Kidney glomerular epithelial cell (primary cell): ENCODE measurements at places on chromosomes 5 and 9.
A peak's percentile ranks its signal among the peaks of the same experiment; 100 is the strongest.

DNA sequence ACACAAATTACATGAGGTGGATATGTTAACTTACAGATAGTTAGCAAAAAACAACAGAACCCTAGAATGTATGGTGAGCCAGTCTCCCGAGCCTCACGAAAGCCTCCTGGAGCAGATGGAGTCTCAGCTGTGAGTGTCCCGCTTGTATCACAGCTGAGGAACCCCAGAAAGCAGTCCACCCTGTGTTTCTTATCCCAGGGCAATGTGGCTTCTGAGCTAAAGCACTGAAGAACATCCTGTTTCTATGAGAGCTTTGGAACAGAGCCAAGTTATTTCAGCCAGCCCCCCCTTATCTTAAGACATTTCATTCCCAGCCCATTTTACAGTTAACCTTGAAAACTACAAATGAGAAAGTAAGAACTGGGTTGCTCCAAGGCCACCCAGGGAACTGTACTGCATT is 1220.9 kb upstream of the CDH6 start:
- DNase-seq, result no peak

- DNase-seq, result no peak
Observed at GRCh38 chr5:118354797-118355196, 633.5 kb downstream of the DTWD2 start.

GRCh38 chr9:137953683-137954438 is 76.3 kb downstream of the CACNA1B start:
- DNase-seq, result no peak

DNA sequence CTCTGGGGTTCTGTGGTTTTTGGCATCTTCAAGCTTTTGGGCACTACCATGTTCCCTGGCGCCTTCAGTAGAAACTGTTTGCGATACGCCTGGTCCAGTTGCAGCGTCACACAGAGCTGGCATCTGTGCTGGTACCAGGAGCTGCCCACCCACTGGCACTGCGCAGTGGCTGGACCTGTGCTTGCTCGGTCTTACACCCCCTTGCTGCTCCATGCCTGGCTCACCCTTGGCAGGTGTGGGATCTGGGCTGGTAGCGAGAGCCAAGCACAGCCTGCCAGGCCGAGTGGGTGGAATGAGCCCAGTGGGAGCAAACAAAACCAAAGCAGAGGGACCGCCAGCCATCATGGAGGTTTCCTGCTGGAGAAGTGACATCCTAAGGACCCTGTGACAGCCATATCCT is 170.2 kb upstream of the IRX2 start:
- DNase-seq, result no peak

GRCh38 chr5:31407921-31408693 is 123.8 kb downstream of the DROSHA start:
- DNase-seq, result peak; percentile 48

DNA sequence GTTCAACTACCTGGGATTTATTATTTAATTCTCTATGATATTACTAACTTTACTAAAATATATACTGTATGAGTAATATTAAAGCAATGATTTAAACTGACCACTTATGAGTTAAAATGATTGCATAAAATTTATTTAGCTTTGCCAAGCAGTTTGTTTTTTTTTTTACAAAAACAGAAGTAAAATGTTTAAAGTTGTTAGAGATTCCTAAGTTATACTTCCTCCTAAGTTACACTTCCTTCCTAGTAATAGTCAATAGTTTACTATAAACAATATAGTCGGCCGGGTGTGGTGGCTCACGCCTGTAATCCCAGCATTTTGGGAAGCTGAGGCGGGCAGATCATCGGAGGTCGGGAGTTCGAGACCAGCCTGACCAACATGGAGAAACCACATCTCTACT is 23.7 kb upstream of the LRRC19 start:
- no peak for DNase-seq

GRCh38 chr9:88749420-88749819 is 214.4 kb downstream of the NXNL2 start:
- DNase-seq, result no peak

GRCh38 chr5:126920291-126920690 is 110.1 kb downstream of the MARCHF3 start:
- DNase-seq, result no peak

DNA sequence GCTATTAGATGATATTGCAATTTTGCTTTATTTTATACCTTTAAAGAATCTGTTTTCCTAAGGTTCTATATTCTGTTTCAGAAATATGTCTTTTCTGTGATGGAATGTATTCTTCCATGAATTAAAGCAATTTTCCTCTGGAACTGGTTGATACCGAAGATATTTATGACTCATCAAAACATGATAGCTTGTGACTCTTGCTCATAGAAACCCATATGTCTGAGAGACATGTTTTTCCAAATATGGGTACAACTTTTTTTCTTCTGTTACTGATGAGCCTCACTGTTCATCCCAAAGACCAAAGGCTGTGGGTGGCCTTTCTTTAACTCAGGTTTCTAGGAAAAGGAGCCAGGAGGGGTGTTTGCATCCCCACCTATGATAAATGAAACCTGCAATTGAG is 126.1 kb upstream of the PAPPA start:
- peak; percentile 61 for DNase-seq

GRCh38 chr9:131048820-131049219 is 39.8 kb downstream of the LAMC3 start:
- DNase-seq, result no peak

GRCh38 chr5:157870837-157871834 is 12.2 kb upstream of the CLINT1 start:
- DNase-seq, result peak; percentile 92

GRCh38 chr9:89213396-89213880 is 34.8 kb upstream of the SHC3 start:
- DNase-seq, result no peak

- DNase-seq, result no peak
Observed at GRCh38 chr5:143182106-143182505, 221.4 kb downstream of the NR3C1 start.

DNA sequence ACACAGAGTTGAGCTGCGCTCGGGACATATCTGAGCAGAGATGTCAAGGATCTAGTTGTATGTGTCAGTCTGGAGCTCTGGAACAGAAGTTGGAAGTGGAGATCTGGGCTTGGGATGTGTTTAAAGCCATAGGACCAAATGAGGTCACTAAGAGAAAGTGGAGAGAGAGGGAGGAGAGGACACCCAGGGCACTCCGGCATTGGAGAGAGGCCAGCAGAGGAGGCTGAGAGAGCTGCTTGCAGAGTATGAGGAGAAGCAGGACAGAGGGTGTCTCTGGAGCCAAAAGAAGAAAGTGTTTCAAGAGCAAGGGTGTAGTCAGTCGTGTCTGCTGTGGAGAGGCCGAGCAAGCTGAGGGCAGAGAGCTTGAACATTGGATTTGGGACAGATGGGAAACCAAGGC is 34.7 kb downstream of the ARHGEF37 start:
- no peak for DNase-seq

GRCh38 chr9:106076711-106077110 is 382.4 kb downstream of the TMEM38B start:
- no peak for DNase-seq

- no peak for DNase-seq
Observed at GRCh38 chr5:98913911-98914310, 14.9 kb downstream of the CHD1 start.

DNA sequence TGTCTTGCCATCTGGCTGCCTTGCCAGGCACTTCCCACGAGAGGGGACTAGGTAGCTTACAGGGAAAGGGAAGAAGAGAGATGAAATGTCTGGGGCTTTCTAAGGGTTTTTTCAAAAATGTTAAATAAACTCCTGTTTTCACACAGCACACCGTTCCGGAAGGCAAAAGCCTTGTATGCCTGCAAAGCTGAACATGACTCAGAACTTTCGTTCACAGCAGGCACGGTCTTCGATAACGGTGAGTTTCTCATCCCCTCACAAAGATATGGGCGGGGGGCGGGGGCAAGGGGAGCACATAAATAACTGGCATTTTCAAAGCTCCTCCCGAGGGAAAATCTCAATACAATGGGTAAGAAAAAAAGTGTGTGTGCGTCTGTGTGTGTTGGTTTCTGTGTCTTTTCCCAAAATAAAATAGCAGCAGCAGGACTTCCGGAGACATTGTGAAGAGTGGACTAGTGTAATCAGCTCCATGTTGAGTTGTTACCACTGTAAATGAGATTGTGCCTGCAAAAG is 189.6 kb downstream of the NR3C1 start:
- no peak for DNase-seq

- peak; percentile 49 for DNase-seq
Observed at GRCh38 chr9:81874931-81875330, 53.3 kb upstream of the SPATA31D4 start.

DNA sequence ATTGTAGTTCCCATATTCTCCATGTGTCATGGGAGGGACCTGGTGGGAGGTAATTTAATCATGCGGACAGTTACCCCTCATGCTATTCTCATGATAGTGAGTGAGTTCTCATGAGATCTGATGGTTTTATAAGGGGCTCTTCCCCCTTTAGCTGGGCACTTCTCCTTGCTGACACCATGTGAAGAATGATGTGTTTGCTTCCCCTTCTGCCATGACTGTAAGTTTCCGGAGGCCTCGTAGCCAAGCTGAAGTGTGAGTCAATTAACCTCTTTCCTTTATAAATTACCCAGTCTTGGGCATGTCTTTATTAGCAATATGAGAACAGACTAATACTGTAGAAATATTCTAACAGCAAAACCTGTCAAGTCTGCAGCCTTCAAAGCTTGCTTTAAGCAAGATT is 293.2 kb downstream of the CTNND2 start:
- no peak for DNase-seq

GRCh38 chr9:104256031-104256695 is 162.1 kb downstream of the SMC2 start:
- DNase-seq, result peak; percentile 16

DNA sequence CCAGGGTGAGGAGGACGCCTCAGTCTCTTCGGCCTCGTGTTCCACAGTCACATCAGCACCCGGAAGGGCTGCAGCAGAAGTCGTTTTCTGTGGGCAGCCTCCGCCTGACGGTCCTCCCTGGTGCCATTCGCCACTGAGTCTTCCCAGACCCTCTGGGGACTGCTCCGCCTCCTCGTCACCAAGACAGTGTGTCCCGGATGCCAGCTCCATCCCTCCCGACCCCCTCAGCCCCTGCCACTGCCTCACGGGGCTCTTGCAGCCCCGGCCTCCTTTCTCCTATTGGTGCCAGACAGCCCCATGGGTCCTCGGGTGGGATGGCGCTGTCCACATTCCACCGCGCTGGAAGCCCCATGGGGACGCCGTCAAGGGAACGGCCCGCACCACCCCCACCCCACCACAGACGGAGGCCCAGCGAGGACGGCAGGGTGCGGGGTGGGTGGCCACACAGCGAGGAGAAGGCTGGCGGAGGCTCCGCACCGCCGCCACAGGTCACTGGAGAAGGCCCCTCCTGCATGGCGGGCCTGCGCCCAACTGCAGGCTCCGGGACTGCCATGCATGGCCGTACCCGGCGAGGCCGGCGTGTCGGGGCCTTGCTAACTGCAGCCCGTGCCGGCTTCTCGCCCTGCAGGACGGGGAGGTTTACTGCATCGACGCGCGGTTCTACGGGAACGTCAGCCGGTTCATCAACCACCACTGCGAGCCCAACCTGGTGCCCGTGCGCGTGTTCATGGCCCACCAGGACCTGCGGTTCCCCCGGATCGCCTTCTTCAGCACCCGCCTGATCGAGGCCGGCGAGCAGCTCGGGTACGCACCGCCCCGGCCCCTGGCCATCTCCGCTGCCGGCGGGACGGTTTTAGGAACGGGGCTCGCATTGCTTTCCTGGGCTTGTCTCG is 43.6 kb upstream of the CACNA1B start:
- no peak for DNase-seq

DNA sequence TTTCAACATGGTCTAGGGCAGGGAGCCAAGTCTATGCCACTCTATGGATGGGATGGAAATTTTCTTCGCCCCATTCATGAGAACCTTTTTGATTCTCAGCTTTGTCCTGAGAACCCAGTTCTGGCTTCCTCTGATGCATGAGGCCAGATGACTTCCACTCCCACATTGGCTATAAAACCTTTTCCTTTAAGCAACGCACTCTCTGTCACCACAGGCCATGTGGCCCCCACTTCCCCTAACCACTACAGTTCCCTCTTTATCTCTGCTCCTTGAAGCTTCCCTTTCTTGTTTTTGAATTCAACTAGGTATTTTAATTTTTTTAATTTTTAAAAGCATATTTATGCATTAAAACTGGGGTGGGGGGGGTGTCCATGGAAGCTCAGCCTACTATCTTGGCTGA is 401.3 kb downstream of the ENC1 start:
- no peak for DNase-seq

DNA sequence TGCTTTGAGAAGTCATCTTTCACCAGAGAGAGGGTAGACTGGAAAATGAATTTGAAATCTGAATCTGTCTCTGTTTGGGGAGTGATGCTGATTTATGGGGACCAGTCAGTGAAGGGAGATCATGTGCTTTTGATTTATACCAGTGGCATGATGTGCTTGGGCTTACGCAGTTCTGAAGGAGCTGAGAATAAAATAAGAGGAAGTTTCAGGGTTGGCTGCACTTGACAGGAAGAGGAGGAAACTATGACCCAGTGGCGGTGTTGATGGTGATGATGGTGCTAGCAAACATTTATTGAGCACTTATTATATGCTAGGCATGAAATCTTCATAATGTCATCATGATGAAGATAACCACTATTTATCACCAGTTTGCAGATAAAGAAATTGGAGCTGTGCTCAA is 136.4 kb upstream of the GLRA1 start:
- no peak for DNase-seq

GRCh38 chr5:58348996-58349728 is 110.7 kb downstream of the PLK2 start:
- DNase-seq, result no peak

DNA sequence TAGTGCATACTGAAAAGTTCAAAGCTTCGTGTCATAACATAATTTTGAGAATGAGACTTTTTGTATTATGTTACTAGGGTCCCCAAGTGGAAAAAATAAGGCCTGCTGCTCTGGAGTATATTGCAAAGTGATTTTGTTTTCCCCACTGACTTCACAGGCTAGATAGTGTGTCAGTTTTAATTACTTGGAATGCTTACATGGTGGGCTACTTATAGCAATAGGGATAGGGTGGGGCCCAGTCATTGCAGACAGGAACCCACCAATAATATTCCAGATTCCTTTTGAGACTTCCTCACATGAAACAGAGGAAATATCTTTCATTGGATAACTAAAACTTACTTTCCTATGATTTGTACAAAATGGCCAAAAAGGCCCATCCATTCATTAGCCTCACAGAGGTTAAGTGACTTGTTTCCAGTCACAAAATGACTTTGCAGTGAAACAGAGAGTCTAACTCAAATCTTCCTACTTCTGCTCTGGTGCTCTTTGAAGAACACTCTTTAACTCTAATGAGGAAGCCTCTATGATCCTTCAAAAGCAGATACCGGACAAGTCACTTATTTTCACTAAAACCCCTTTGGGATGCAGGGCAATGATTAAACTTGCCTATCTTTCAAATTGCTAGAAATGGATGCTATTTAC is 16.2 kb upstream of the MEF2C start:
- no peak for DNase-seq
